ENCODE measurements at places on chromosomes 12 and 14.
A peak's percentile ranks its signal among the peaks of the same experiment; 100 is the strongest.

GRCh38 chr12:42766754-42767153, 177.2 kb upstream of the PRICKLE1 start:
- no peaks in the 10 kb centered on the region for H3K27me3 ChIP-seq
- no peak for DNase-seq
- H3K36me3 ChIP-seq: no peaks in the 10 kb centered on the region

DNA sequence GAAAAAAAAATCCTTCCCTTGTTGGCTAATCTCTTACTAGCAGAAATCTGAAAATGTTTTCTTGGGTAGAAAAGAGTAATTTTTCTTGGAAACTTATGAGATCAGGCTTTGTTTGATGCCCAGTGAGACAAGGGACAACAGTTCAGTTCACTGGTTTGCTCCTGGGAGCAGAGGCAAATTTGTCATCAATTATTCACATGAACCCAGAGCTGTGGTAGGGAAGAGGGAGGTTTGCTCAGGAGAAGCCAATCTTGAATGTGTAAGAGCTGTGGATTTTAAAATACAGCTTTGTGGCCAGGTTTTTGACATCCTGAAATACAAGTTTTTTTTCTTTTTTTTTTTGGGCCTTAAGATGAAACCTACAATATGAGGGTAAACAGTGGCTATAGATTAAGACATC, 426.6 kb downstream of the ATP23 start:
- H3K4me1 ChIP-seq: no peaks in the 10 kb centered on the region
- H3K27ac ChIP-seq: no peak overlapping the region
- H3K36me3 ChIP-seq: no peaks in the 10 kb centered on the region
- no peak for DNase-seq

DNA sequence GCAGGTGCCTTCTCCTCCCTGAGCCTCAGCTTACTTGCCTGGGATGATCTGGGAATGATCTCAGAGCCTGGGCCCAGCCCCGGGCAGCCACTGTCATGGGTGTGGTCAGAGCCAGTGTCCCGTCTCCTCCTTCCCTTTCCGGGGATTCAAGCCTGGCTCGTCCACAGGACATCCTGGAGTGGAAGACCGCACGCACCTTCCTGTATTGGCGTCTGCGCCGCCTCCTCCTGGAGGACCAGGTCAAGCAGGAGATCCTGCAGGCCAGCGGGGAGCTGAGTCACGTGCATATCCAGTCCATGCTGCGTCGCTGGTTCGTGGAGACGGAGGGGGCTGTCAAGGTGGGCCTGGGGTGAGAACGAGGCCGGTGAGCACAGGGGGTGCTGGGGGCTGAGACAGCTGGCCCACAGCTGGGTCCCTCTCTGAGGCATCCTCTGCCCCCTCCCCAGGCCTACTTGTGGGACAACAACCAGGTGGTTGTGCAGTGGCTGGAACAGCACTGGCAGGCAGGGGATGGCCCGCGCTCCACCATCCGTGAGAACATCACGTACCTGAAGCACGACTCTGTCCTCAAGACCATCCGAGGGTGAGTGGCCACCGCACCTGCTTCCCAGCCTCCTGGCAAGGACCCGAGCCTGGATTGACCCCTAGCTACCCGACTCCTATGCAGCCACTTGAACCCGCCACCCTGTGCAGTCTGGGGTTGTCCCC, 44.0 kb downstream of the FOXN4 start:
- no peak for DNase-seq
- no peak overlapping the region for H3K4me3 ChIP-seq
- no peaks in the 10 kb centered on the region for H3K36me3 ChIP-seq
- no peaks in the 10 kb centered on the region for H3K27me3 ChIP-seq

DNA sequence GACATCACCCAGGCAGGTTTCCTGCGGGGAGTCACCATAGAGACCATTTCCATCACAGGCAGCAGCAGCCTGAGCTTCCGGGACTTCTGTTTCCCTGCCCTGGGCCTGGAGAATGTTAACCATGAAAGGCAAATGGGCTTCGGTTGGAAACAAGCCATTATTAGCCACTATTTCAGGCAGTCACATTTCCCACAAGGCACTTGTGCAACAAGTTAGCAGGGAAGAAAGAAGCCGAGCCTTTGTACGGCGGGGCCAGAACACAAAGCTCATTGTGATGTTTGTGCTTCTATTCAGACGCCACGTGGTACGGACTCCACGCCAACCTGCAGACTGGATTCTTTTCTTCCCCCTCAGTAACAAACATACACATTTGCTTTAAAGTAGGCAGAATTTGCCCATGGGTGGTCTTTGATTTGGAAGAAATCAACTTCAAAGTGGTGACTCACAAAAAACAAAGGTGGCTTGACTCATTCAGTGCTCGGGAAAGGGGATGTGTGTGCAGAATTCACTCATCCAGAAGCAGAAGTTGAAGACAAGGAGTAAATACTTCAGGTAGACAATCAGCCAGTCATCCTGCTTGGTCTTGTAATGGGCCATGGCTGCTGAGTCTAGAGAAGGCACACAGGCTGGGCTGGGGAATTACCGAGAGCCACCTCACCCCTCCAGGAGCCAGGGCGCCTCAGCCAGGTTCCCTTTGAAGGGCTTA, 154.2 kb upstream of the PRMT8 start:
- H3K4me3 ChIP-seq: no peak overlapping the region
- H3K27me3 ChIP-seq: no peaks in the 10 kb centered on the region
- H3K27ac ChIP-seq: no peak overlapping the region
- no peak for DNase-seq
- no peaks in the 10 kb centered on the region for H3K36me3 ChIP-seq

DNA sequence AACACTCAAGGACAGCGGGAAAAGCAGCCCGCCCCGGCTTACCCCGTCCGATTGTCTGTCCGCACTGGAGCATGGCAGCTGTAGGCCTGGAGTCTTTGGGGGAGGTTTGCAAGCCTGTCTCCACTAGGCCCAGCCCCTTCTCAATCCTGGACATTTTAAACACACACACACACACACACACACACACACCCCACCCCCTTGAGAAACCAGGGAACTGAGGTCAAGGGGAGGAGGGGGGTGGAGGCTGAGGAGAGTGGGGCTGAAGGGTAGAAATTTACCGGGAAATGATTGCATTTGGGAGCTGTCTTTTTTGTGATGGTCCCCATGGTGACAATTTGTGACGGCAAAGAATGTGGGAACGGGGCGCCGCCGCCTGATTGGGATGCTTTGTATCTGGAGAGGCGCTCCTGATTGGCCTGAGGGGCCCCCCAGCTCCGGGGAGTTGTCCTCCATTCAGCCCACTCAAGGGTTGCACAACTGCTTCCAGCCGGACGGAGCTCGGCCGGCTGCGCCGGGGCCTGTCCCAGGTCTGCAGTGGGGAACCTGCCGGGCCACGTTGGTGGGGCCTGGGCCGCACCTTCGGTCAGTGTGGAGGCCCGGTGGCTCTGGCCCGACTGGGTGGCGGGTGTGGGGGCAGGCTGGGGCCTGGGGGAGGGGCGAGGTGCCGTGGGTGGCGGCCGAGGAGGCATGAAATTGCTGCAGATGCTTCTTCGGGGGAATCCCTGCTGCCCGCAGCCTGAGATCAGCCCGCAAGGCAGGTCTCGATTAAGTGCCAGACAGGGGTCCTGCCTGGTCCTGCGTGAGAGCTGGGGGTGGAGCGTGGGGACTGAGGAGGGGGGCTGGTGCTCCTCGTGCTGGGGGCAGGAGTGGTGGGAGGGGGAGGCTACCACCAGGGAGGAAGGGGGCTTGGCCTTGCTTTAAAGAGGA, at the start of gene FAM181A:
Gene FAM181A, plus strand, starts transcription at position 472 of the 927 bp plus-strand sequence. CDS start 942 bp downstream, outside the sequence.
- DNase-seq: no peak
- no peaks in the 10 kb centered on the region for H3K27me3 ChIP-seq
- no peak within 1 kb of the TSS for H3K27ac ChIP-seq
- no peaks in the 10 kb centered on the region for H3K36me3 ChIP-seq
- no peak within 1 kb of the TSS for H3K4me3 ChIP-seq

DNA sequence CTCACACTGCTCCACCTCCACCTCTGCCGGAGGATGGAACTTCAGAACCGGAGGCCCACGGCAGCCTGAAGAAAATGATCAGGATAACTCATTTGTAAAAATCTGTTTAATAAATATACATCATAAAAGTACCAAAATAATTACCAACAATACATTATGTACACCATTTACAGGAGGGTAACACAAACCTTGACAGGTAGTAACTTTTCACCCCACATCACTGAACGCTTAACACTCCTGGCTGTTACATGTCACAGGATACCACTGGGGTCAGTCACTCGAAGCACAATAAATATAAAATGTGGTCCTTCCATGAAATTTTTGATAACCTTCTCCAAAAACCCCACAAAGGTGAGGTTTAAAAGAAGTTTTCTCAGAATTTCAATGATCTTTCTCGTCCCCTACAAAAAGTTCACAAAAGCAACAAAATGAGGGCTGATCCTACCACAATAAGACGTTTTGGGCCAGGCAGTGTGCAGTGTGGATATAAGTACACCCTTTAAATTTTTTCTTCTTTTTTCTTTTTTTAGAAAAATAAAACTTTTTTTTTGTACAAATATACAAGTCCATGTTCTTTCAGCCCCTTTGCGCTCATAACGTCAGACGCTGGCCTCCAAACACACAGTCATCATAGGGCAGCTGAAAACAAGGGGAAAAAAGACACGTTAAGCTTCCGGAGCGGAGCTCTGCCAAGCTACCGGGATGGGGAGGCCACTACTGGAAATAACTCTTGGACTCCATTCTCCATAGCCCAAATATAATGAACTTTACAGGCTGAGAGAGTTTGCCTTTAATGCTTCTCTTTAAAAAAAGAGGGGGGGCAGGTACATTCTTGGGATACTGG, 2.9 kb downstream of the NFKBIA start:
- H3K36me3 ChIP-seq: peaks cover 32% of the 10 kb centered on the region
- DNase-seq: no peak
- H3K4me3 ChIP-seq: no peak overlapping the region
- no peaks in the 10 kb centered on the region for H3K27me3 ChIP-seq
- peaks cover 32% of the 10 kb centered on the region for H3K4me1 ChIP-seq
- H3K27ac ChIP-seq: peak overlapping the region; percentile 2

DNA sequence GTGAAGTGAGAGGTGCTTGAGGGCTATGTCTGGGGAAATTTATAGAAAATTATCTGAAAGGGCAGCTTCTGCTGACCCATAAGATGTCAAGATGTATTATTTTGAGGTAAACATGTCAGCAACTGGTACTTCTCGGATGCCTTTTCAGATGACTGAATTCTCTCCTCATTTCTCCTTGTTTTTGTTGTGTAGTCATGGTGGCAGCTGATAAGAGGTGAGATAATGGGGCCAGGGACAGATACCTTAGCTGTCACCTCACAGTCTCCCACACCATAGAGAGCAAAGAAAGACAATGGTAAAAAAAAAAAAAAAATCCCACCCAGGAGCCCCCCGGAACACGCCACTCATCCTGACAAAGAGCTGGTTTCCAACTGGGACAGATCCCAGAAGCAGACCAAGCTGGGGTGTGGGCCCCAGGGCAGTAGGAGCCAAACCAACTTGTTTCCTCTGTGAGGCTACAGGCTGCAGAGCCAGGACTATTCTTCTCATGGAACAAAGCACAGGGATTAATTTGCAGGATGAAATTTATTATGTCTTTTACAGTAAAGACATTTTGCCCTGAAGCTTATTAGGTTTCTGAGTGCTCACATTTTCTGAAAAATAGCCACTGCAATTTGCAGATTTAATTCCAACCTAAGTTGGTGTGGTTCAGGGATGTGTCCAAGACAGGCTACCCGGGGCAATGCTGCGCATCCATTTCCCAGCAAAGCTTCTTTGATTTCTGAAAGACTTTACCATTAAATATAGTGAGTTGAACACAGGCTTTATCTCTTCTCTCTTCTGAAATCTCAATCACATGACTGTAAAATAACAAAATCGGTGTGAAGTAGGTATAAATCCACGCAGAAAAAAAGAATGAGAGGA, 52.2 kb downstream of the NDUFA12 start:
- no peaks in the 10 kb centered on the region for H3K4me1 ChIP-seq
- DNase-seq: no peak
- no peak overlapping the region for H3K4me3 ChIP-seq
- no peak overlapping the region for H3K27ac ChIP-seq
- no peaks in the 10 kb centered on the region for H3K36me3 ChIP-seq
- H3K27me3 ChIP-seq: no peaks in the 10 kb centered on the region
